AG04449 (cell line): ENCODE measurements at places on chromosomes 5 and 9.

GRCh38 chr9:98159790-98160189 lies 32.6 kb downstream of the CORO2A start:
- DNase-seq, result no peak

DNA sequence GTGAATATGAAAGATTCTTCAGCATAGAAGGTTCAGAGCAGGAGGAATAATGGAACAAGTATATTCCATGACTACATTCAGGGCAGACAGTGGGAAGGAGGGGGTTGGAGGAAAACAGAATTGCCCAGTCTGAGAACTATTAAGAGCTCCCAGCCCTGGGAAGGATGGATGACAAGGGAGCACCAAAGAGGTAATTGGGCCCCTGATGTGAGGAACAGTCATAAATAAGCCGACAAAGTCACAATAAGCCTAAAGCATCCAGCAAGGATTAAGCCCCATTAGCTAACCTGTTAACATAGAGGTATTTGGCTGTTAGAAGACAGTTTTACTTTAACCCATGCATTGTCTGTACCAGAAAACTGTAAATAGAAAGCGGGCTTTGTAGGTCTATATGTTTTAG lies 348.7 kb upstream of the SEMA6A start:
- DNase-seq, result no peak

DNA sequence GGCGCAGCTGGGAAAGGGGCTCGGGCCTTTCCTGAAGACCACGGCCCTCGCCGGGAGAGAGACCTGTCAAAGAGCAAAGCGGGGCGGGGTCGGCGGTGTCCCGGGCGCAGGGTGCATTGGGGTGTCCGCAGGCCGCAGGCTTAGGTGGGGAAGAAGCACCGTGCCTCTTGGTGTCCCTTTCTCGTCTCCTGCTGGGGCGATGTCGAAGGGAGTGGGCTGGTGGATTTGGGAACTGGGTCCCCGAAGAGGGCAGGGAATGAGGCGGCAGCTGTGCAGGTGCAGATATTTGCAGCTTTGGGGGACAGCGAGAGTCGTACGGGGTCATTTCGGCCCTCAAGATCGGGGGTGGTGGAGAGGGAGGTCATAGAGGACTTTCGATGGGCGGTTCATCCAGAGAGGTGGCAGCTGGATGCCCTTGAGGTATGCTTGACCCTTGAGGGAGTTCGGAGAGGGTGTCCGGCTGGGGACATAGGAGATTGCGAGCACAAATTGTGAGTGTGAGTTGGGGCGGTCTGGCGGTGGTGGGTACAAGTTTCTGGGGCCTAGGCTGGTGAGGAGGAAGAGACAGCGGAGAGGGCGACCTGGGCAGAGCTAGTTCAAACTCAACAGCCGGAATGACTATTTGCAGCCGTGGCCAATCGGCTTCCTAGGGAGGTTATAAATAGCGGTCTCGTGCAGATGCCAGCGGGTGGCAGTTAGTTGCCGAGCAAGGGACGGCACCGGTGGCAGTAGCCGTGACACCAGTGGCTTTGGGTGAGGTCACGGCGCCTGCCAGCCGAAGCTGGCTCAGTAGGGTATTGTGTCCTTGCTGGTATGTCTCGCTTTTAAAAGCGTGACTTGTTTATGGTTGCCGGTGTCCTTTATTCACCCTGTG lies 601 bp downstream of the NNT start:
- no peak for DNase-seq

GRCh38 chr9:137160716-137161557 lies 8.9 kb downstream of the LRRC26 start:
- no peak for DNase-seq

DNA sequence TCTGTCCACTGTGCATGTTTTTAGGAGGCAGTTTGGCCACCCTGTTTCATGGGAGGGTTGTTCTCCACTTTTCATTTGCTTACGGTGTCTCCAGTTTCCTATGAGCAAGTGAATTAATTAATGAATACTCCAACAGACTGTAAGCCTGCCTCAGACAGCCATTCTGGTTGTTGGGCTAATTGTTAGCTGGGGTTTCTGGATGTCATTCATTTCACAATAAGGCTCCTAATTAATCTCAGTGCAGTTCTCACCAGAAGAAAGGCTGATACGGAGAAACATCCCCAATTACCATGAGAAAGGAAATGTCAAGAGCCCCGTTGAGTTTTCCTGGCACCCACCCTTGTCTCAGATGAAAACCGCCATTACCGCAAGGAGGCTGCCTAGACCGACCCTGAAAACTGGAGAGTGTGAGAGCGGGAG lies 75.8 kb downstream of the MAP1B start:
- DNase-seq, result no peak

DNA sequence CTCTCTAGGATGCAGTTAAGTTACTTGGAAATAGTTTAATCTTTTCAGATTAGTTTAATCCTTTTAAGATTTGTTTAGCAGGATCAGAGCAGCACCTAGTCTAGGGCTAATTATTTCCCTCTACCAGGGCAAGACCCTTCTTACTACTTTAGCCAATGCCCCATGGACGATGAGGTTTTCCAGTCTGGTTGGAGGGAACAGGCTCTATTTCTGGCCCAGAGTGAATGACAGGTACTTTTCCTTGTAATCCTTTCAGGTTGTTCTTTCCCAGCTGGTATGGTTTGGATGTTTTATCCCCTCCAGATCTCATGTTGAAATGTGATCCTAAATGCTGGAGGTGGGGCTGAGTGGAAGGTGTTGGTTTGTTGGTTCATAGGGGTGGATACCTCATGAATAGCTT lies 27.2 kb downstream of the PTTG1 start:
- DNase-seq, result no peak

DNA sequence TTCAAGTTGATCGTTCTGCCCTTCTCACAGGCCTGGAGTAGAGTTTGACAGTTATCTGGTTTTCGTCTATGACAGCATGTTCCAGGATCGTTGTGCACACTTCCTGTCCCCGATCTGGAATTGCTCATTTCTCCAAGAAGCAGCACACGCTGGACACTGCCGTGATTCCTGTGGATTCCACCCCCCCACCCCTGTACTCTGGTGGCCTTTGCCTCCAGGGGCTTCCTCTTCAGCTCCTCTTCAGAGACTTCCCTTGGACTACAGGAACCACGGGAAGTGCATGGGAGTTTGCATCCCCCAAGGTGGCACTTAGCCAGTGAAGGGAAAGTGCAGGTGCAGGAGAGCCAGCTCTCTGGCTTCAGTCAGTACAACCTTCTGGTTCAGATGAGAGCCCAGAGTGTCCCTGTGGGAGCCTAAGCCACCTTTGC lies 160.7 kb downstream of the CACNA1B start:
- DNase-seq, result no peak

GRCh38 chr5:102845041-102845440 lies 89.9 kb downstream of the PAM start:
- DNase-seq, result no peak

- no peak for DNase-seq
These were observed 10.7 kb upstream of the TOR4A start for GRCh38 chr9:137266585-137267453.

GRCh38 chr5:73940801-73941200 lies 314.8 kb downstream of the ARHGEF28 start:
- no peak for DNase-seq

GRCh38 chr5:103454770-103455169 lies 107.8 kb downstream of the NUDT12 start:
- DNase-seq, result no peak

DNA sequence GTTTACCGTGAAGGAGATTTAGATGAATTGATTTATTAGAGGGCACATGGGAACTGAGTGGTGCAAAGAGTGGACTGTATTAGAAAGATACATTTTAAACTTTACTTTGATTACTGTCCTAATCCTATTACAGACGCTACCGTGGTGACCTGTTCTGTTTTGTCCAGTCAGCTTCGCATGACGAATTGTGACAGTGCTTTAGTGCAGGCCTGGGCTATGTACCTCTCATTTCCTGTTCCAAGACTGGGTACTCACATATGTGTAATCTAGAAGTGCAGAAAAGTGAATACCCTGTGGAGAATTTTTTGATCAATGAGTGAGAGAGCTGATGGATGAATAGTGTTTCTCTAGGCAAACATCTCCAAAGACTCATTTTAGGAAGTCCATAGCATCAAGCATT lies 385.9 kb downstream of the ANXA1 start:
- no peak for DNase-seq

- DNase-seq, result no peak
These were observed 10.8 kb downstream of the TSPAN17 start for GRCh38 chr5:176658007-176658599.
